ENCODE measurements at places on chromosomes 11 and 22.
A peak's percentile ranks its signal among the peaks of the same experiment; 100 is the strongest.

- DNase-seq: no peak
These were observed 18.5 kb upstream of the LRRC10B start for GRCh38 chr11:61489833-61490721.

- DNase-seq: peak; percentile 83
These were observed 30.0 kb upstream of the PTPRJ start for GRCh38 chr11:47950396-47950795.

GRCh38 chr11:9078113-9079086, 13.0 kb downstream of the SCUBE2 start:
- no peak for DNase-seq

- DNase-seq: no peak
These were observed 6.6 kb upstream of the MMP27 start for GRCh38 chr11:102712137-102712536.

DNA sequence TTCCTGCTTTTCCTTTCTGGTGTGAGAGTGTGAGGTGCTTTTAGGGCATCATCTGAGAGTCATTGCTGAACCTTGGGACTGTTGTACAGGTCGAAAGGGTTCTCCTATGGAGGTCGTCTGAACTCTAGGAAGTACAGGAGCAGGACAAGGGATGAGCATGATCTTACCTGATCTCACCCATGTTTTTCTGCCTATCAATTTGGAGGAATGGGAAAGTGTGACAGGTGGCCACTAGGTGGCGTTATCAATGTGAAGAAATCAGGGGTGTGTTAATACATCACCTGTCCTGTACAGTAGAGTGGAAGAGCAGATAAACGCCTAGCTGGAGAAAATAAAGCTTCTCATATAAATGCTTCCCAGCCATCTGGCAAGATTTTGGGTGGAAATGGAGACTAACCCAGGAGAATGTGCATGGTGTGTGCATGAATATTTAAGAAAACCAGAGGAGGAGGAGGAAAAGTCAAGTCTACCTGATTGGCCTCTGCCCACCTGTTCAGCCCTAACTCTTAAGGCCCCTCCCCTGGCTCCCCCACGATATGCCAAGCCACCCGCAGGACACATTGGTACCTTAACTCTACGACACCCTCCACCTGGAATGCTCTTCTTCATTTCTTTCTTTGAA, 72.0 kb upstream of the NARS2 start:
- DNase-seq: peak; percentile 66

- DNase-seq: no peak
These were observed 30.5 kb downstream of the TMPRSS5 start for GRCh38 chr11:113675565-113675964.

DNA sequence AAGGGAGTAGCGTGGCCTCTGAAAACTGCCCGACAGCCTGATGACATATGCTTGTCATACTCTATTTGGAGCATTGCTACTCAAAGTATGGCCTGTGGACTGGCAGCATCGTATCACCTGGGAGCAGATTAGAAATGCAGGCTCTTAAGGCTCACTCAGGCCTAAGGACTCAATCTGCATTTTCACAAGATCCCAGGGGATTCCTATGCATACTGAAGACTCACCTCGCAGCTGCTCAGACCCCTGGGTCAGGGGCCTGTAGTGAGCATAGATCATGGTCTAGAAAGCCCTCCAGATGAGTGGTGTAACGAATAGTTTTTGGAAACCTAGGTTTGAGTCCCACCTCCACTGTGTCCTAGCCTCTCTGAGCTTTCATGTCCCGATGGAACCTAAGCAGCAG, 126.3 kb downstream of the FEZ1 start:
- DNase-seq: no peak

DNA sequence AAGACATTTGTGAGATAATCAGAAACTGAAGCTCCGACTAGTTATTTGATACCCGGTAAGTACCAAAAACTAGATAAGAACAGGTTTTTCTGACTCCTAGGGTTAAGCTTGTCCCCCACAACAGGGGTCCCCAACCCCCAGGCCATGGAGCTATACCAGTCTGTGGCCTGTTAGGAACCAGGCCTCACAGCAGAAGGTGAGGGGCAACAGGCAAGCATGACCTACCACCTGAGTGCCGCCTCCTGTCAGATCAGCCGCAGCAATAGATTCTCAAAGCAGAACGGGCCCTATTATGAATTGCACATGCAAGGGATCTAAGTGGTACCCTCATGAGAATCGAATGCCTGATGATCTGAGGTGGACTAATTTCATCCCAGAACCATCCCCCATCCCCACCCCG, 1.2 kb upstream of the MS4A10 start:
- no peak for DNase-seq

DNA sequence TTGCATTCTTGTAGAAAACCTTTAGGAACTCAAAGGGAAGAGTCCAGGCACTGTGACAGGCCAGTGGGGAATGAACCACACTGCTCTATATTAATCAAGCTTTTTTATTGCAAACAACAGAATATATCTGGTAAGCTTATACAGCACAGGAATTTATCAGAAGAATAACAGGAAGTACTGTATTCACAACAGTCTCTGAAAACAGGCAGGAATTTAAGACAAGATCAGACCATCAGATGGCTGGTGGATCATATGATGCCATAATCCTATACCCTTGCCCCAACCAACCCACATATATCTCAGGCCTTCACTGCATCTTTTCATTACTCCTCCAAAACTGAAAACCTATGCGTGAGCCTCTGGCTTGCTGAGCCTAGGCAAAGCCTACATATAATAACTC, 1.0 kb upstream of the HTATIP2 start:
- DNase-seq: no peak

DNA sequence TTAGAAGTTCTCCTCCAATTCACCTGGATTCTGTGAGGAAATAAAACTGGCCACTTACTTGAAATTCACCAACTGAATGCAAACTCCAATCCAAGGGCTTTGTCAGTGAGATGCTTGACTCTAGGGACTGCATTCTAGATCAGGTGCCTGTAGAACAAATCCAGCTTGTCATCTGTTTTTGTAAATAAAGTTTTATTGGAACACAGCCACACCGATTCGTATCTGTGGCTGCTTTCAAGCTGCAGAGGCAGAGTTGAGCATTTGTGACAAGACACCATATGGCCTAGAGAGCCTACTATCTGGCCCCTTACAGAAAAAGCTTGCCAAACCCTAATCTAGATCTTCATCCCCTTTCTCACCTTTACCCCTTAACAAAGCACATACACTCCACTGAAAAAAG, 82.3 kb downstream of the BTBD10 start:
- DNase-seq: no peak

- DNase-seq: no peak
These were observed 18.1 kb downstream of the SLC2A11 start for GRCh38 chr22:23875801-23876200.

DNA sequence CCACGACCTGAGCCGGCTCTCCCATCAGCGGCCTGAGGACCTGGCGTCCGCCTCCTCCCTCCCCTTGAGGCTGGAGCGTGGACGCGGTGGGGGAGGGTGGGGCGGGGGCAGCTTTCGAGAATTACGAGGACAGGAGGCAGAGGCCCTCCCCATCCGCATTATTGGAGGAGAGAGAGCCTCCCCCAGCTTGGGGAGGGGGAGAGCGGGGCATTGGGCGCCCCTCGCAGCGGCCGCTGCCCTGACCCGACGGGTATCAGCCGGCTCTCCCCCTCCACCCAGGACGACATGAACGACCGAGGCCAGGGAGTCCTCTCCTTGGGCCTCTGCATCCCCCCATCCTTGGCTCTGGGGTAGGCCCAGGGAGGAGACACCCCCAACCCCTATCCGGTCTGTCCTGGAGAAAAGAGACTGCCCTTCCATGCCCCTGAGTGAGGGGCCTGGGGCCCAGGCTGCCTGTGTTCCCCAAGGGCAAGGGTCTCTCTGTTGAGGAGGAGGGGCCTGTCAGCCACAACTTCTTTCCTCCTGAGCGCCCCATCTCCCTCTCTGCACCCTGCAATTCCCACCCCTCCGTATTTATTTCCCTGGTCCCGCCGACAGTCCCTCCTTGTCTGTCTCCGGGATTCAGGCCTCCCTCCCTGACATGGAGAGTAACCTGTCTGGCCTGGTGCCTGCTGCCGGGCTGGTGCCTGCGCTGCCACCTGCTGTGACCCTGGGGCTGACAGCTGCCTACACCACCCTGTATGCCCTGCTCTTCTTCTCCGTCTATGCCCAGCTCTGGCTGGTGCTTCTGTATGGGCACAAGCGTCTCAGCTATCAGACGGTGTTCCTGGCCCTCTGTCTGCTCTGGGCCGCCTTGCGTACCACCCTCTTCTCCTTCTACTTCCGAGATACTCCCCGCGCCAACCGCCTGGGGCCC, 495 bp downstream of the GPR137 start:
- no peak for DNase-seq

DNA sequence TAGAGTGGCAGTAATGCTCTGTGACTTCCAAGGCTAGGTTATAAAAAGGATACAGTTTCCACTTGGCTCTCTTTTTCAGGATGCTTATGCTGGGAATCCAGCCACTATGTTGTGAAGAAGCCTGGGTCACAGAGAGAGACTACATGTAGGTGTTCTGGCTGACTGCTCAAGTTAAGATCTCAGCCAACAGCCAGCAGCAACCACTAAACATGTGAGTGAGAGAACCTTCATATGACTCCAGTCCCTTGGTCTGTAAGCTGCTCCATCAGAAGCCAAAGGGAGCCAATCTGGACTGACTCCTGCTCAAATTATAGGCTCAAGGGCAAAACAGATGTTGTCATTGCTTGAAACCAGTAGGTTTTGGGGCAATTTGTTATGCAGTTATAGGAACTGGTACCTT, 162.7 kb downstream of the MAML2 start:
- DNase-seq: no peak

- no peak for DNase-seq
These were observed 6.7 kb downstream of the PAMR1 start for GRCh38 chr11:35518766-35519165.

DNA sequence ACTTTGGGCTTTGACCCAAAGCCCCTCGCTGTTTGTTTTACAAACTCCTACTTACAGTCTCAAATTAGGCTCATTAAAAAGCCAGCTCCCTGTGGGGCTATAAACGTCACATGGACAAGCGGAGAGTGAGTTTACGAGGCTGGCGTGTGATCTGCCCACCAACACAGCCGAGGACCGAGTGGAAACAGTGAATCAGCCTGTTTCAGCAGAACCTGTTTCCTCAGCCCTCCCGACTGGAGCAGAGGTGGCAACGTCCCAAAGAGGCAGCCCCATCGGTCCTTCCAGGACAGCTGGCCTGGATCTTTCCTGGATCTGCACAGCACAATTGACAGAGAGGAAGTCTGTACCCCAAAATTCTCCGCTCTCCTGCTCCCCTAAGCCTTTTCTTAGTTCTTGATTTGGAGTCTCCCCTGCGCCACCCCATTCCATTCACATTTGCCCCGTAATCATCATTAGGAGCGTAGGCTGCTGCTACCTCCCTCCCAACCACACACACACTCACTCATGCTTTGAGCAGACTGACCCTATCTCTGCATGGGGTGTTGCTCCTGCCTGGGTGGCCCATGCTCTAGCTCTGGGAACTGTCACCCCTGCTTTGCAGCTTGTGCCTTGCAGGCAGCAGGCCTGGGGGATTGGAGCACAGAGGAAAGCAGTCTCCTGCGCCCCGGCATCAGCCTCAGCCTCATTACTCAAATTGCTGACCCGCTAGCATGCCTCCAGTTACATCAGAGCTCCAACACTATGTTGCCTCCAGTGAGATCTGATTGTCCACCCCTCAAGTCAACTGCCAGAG, 117.8 kb downstream of the NAT10 start:
- DNase-seq: no peak

- DNase-seq: peak; percentile 43
These were observed 8.6 kb downstream of the SNAP29 start for GRCh38 chr22:20867179-20868024.

GRCh38 chr22:49838771-49839717, 11.4 kb upstream of the BRD1 start:
- peak; percentile 91 for DNase-seq

GRCh38 chr22:47300698-47301405, 538.4 kb downstream of the TBC1D22A start:
- no peak for DNase-seq

- no peak for DNase-seq
These were observed 303.0 kb downstream of the ST3GAL4 start for GRCh38 chr11:126658306-126659056.

DNA sequence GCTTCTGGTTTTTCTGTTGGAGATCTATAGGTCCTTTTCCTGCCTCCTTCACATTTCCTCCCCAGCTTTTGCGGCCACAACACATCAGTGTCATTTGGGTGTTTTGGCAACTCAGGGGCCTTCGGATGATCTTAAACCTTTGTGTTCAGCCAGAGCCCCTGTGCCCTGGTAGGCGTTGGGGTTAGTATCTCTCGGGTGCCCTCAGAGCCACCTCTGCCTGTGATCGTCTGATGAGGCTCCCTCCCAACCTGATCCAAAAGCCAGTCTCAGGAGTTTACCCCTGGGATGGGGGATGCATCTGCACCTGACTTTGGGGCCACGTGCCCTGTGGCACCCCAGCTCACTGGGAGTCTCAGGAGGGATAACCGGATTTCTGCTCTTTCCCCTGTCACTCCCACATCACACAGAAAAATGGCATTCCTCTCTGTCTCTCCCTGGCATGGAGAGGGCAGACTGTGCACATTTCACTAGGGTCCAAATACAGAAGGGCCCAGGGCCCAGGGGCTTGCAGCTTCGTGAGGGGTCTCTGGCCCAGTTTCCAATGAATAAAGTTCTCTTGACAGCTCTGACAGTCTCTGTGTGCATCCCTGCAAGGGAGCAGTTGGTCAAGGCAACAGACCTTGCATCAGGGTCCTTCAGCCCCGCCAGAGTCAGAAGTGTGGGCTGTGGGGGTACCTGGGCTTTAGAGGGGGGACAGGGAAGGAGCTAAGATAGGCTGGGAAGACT, 2.6 kb downstream of the RNF26 start:
- no peak for DNase-seq

DNA sequence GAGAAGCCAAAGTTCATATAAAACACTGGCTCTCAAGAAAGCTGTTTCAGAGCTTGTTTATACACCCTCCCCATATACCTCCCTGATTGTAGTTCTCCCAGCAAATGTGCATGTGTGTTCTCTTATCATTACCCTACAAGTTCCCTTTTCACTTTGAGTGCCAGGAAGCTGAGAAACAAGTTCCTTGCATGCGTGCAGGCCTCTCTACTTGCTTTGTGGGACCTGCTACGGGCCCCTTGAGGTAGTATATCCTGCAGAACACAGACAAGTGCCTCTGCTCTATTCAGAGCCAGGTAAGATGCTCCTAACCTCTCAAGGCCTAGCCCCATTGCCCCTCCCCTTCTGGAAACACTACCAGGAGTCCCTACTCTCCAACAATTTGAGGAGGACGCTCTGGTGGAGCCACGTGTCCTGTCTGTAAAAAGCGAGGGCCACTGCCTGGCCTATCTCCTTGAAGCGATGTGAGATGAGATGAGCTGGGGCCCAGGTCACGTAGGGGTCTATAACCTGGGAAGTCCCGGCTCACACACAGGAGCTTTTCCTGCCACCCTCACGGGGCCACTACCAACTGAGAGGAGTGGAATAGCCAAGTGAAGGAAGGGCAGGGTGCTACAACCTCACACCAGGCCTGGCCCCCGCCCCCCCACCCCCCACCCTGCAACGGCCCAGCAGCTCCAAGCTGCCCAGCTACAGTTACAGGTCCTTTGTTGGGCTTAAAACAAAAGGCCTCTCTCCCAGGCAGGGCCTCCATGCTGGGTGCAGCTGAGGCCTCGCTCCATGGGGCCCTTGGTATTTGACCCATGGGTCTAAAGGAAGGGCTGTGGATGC, 2.6 kb upstream of the ATP5MGL start:
- DNase-seq: no peak
